Activated T-cell treated with anti-CD3 and anti-CD28 coated beads, Interleukin-2, amount 50 U/mL, for 1 hour (primary cell): ENCODE measurements at places on chromosomes 11 and 22.

GRCh38 chr11:35981581-35981980 lies 37.7 kb downstream of the LDLRAD3 start:
- DNase-seq: no peak

DNA sequence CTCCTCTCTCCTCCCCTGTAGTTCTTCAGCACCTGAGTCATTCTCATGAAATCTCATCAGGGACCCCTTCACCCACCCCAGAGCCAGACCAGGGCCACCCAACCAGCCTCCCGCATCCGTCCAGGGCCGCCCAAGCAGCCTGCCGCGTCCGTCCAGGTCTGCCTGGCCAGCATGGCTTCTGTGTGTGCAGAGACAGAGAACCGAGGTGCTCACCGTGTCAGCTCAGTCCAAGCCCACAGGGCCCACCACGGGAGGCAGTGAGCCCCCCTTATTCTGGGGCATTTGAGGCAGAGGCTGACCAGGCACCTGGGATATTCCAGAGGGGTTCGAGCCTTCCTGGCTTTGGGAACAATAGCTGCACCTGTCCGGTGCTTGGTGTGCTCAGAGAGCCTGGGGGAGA lies 1117.3 kb downstream of the BRD1 start:
- DNase-seq: no peak

DNA sequence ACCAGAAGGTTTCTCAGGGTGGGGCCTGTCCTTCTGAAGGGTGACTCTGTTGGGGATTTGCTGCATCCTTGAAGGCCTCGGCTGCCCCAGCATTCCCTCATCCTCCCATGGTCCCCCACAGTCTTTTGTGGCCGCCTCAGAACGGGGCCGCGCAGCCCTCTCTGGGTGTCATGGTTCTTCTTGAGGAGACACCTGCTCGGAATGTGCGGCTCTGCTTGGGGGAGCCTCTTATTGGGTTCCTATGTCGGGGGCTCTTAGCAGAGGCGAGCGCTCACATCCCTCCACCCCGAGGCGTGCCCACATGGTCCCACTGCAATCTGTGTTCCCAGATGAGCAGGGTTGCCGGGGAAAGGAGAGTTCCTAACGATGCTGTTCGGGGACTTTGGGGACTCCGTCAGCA lies 1008.4 kb downstream of the BRD1 start:
- DNase-seq: no peak

- DNase-seq: no peak
These were observed 3.2 kb downstream of the CHRM1 start for GRCh38 chr11:62917906-62918502.

DNA sequence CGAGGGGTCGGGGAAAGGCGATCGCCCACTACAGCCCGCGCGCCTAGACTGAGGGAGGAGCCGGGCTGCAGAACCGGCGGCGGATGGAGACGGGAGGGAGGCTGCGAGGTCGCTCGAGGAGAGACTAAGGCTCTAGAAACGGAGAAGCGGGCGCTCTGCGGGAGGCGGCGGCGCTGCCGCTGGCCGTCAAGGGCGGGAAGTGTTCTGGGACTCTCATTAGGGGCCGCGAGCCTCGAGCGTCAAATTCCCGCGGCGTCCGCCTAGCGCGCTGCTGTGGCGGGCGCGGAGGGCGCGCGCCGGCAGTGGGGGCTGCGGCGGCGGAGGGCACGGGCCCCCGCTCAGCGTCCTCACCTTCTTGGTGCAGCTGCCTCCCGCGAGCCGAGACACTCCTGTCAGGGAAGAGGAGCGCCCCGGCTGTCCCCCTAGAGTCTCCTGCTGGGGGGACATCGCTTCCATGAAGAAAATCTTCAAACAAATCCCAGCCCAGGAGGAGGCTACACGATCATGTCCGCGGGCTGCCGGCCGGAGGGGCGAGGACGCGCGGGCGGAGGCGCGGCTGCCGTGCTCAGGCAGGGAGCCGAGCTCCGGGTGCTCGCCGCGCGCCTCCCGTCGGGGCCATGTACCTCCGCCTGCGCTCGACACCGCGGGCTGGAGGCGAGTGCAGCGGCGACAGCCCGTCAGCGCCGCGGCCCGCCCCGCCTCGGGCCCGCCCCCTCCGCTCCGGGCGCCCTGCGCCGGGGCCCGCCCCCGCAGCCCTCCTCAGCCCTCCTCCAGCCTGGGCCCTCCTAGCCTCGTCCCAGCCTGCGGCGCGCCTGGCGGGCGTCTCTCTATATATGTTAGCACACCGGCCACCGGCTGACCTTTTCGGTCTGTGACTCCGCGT lies at the start of gene ARHGAP20:
Gene ARHGAP20, minus strand, starts transcription at position 662 of the 883 bp plus-strand sequence. Its CDS starts 206 bp downstream, at position 456.
- peak; percentile 33 for DNase-seq

DNA sequence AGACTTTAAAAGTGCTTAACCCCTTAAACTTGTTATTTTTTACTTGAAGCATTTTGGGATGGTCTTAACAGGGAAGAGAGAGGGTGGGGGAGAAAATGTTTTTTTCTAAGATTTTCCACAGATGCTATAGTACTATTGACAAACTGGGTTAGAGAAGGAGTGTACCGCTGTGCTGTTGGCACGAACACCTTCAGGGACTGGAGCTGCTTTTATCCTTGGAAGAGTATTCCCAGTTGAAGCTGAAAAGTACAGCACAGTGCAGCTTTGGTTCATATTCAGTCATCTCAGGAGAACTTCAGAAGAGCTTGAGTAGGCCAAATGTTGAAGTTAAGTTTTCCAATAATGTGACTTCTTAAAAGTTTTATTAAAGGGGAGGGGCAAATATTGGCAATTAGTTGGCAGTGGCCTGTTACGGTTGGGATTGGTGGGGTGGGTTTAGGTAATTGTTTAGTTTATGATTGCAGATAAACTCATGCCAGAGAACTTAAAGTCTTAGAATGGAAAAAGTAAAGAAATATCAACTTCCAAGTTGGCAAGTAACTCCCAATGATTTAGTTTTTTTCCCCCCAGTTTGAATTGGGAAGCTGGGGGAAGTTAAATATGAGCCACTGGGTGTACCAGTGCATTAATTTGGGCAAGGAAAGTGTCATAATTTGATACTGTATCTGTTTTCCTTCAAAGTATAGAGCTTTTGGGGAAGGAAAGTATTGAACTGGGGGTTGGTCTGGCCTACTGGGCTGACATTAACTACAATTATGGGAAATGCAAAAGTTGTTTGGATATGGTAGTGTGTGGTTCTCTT lies 2.8 kb downstream of the MALAT1 start:
- DNase-seq: no peak

GRCh38 chr11:16604794-16605388 lies 133.6 kb upstream of the C11orf58 start:
- DNase-seq: no peak

DNA sequence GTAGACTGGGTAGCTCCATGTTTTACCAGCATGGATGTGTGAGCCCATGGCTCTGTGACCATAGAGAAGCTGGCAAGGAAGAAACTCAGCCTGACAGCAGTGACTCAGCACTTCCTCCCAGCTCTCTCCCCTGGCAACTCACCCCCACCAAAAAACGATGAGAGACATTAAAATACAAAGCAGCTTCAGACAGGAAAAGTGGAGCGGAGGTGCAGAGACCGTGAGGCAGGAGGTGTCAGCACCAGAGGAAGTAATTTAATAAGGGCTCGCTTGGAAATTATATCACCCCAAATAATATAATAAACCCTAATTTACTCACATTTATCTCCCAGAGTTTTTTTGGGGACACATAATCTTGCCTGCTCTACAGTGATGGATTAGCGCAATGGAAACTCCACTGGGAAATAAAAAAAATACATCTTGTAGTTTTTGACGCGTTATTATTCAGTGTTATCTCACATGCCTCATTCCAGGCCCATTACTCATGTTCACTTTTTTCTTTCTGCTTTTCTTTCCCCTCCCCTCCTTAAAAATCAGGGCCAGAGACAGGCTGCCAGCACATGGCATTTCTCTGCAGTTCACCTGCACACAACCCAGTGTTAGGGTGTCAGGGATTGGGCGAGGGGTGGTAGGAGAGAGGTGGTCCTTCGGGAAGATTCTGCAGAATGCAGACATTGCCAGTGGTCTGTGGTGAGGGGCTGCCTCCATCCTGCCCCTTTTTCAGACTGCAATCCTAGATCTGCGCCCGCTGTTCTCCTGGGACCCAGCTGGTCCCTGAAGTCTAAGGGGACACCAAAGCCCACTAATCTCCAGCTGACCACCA lies 170.8 kb downstream of the BUD13 start:
- no peak for DNase-seq

DNA sequence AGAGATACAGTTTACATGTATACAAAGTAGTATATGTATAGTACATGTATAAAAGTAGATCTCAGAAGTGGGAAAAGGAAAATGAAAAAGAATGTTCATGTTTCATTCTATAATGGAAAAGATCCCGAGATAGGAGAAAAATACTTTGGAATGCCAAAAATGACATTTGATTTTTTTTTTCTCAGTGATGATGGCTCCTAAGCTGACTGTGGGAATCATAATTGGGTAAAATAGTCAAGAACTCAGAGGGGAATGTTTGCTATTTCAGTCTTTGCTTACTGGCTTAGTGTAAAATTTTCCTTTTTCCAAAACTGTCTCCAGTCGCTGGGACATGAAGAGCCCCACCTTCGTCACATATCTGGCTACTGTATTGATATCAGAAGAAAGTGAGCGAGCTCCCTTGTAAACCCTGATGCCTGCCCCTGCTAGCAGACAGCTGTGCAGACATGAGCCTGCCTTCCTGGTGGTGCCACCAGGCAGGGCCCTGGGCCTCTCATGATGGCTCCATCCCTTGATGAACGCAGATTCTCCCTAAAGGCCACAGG lies 944.6 kb downstream of the NTM start:
- no peak for DNase-seq

DNA sequence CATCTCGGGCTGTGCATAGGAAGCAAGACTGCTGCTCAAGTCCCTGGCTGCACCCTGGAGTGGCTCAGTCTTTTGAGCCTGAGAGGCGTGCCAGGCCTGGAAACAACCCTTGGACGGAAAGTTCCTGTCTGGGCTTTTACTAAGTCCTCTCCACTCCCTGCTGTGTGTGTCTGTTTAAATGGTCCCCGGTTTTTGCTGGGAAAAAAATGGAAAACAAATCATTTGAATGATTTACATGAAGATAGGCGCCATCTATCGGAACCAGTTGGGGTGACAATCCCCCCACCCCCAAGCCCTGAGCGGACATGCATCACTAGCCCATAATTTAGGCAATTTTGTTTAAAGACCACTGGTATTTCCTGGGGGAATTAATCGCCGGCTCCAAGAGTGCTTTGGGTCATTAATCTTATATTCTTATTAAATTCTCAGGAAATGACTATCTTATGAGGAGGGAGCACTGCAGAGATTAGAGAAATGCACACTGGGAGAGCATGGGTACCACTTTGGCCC lies 2.7 kb upstream of the GAB2 start:
- DNase-seq: peak; percentile 60

DNA sequence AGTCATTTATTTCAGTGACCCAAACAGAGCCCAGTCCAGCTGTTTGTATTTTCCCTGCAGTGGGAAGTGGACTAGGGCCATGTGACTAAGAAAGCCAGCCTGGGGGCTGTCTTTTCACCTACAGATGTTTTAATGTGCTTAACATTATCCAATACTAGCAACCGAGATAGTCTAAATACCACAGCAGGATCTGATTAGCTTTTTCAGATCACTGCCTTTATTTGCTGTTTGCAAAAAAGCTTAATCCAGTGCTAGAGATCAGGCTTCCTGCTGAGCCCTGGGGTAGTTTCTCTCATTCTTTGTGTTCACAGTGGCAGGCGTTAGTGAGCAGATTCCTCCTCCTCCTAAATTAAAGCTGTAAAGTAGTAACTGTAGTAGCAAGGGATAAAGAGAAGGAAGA lies 35.0 kb downstream of the ZC3H12C start:
- DNase-seq: no peak

- DNase-seq: no peak
These were observed 127.0 kb downstream of the TRPC6 start for GRCh38 chr11:101456812-101457211.

GRCh38 chr11:10392095-10393079 lies 62.7 kb upstream of the AMPD3 start:
- no peak for DNase-seq

DNA sequence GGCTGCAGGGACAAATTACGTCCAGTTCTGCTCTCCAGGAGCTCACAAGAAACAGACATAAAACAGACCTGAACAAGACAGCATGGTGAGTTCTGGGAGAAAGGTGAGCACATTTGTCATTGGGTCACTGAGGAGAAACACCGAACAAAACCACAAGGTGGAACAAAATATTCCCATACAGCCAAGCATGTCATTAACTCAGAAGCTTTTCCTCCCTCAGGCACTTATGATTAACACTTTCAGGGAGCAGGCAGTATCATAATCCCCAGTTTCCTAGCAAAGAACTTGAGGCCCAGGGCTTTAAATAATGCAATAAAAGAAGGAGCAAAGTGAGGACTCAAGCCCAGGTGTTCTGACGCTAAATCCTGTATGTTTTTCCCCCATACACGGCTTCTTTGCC lies 43.0 kb downstream of the P4HA3 start:
- DNase-seq: no peak

DNA sequence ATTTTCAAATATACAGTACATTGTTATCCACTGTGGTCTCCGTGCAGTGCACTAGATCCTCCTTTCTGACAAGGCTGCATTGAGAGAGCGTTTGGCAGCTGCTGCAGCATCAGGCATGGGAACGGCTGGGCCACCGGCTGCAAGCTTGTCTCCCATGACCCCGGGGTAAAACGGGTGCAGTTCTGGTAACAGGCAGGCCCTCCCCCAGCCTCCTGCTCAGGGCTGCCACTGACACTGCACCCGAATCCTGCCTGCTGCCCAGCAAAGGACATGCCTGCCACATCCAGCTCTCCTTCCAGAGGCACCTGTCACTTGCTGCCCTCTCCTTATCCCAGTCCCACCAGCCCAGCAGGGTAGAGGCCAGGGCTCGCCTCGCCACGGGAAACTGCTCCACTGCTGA lies 124.5 kb upstream of the TMEM45B start:
- no peak for DNase-seq

DNA sequence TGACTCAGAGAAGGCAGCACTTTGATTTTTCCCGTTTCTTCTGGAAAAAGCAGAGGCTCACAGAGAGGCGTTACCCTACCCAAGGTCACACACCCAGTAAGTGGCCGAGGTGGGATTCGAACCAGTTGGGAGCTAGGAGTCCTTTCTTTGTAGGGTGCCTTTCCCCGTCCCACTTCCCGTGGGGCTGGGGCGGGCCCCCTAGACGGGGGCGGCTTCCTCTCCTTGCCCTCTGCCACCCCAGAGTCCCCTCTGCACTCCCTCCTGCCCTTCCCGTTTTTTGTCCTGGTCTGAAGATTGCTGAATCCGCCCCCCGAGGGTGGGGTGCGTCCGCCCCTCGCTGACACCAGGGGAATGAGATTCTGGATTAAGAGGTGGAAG lies 747 bp downstream of the TPCN2 start:
- no peak for DNase-seq

GRCh38 chr11:117316197-117316961 lies at the start of gene BACE1:
Gene BACE1, minus strand, starts transcription at chr11:117316256. Its CDS starts 461 bp downstream, at chr11:117315795.
- no peak for DNase-seq
